ENCODE measurements at places on chromosomes 5 and 9.
A peak's percentile ranks its signal among the peaks of the same experiment; 100 is the strongest.

GRCh38 chr5:173945160-173945559, 43.8 kb upstream of the C5orf47 start:
- no peak for DNase-seq

DNA sequence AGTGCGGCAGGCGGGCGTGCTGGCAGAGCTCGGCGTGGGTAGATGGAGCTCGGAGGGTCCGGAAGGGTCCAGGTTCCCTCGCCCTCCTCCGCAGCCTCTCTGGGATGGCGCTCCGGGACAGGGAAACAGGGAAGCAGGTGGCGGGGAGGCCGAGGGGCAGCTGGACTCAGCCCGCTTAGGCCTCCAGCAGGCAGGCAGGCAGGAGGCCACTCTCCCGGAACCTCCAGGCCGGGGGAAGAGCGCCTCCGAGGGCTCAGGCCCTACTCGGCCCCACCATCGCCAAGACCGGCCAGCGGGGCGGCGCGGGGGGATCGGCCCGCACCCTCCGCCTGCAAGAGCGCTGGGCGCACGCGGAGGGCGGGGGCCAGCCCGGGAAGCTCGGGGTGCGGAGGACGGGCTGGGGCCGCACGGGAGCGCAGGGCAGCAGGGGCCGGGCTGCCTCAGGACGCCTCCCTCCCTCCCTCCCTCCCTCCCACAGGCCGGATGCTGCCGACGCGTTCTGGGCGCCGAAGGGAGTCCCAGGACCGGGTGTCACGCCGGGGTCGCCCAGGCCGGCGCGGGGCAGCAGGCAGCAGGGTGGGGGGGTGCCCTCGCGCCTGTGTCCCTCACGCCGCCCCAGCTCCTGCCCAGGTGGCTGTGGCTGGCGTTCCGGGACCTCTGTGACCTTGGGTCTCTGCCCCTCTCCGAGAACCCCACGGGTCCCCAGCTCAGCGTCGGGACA, 977 bp downstream of the MGAT4B start:
- no peak for DNase-seq

DNA sequence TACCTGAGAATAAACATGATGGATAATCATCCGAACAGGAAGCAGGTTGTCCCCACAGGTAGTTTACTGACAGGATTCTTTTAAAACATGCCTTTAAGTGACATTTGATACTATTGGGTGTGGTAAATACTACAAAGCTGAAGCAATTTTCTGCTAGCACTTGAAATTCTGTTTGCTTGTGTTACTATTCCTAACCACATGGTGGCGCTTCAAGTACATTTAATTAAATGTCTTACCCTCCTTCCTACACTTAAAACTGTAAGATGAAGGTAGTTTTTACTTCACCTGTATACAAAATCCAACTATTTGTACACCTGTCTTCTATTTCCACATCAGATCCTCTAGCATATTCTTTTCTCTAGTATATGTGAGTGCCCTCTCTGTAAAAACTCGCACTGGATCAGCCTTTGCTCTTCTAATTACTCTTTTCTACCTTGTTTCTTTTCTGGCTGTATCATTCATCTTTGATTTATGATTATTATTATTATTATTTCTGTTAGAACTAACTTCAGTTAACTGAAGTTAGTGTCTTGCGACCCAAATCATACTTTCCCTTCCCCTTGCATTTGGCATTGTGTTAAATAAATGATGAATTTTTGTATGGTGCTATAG, 18.4 kb downstream of the SLC25A46 start:
- peak; percentile 7 for DNase-seq

- DNase-seq = no peak
These were observed 52.8 kb upstream of the TUT7 start for GRCh38 chr9:86407022-86407421.

GRCh38 chr5:132309679-132310078, 15.5 kb downstream of the SLC22A4 start:
- no peak for DNase-seq

- DNase-seq = no peak
These were observed 42.6 kb downstream of the PTPDC1 start for GRCh38 chr9:94126844-94127243.

GRCh38 chr9:36866840-36867239, 167.2 kb downstream of the PAX5 start:
- no peak for DNase-seq

GRCh38 chr5:151735646-151736045, 22.8 kb downstream of the ATOX1 start:
- no peak for DNase-seq

- no peak for DNase-seq
These were observed 305.2 kb downstream of the EFNA5 start for GRCh38 chr5:107365320-107366109.

DNA sequence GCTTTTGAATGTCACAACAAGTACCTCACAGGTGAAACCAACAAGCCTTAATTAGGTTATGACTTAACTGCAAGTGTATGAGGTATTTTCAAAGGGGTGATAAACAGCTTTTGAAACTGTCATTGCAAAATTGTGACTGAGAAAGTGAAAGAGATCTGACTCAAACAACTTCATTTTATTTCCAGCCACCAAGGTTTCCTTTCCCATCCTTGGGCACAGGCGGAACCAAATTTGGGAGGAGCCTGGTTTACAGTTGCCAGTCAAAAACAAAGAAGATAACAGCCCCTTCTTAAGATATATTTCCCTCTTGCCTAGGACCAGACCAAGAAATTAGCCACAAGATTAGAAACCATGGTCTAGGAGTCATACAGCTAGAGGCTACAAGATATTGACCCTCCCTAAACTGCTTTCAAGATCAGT, 417.1 kb downstream of the CSNK1G3 start:
- DNase-seq = no peak

GRCh38 chr5:98319299-98320011, 454.0 kb upstream of the RGMB start:
- DNase-seq = no peak

DNA sequence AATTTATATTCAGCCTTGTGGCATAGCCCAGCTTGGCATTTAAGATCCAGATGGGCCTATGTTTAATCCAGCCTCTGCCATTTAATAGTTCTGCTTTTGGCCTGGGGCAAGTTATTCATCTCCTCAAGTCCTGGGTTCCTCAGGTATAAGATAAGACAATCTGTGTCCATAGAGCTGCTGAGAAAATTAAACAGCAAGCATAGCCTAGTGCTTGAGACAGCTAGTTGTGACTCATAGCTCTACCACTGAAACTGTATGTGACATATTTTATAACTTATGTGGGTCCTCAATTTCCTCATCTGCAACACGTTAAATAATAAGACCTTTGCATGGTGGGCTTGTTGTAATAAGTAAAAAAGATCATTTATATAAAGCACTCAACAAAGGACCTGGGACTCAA, 53.3 kb upstream of the ATP10B start:
- no peak for DNase-seq

- no peak for DNase-seq
These were observed 55.2 kb upstream of the TUSC1 start for GRCh38 chr9:25733336-25733982.

DNA sequence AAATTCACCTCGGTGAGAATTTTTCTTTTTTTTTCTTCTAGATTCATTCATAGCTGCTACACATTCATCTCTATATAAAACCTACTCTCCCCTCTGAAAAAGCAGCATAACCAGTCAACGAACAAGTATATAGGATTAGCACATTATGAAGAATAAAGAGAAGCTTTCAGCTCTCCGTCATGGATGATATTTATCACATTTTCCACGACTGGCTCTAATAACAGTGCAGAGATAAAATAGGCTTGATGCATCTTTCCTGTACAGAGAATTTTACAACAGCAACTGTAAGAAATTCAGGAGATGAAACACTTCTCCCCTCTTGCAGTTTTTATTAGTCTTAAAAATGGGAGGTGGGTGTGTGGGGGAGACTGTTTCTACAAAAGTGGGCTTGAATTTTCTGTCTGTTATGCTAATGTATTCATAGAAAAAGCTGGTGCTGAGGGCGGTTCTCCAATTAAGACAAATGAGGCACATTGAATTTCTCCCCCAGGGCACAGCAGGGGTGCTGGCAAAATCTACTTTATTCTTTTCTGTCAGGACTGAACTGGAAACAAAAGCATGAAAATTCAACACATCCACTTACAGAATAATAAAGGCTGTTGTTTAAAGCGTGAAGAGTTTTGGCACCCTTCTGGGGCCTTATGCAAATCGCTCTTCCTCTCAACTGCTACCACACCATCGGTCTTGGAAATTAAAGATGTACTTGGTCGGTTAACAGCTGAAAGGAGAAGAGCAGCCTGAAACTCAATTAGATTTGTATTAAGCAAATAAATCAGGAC, 233.9 kb upstream of the ZNF608 start:
- DNase-seq = no peak

GRCh38 chr5:40491644-40492043, 188.1 kb upstream of the PTGER4 start:
- DNase-seq = no peak

DNA sequence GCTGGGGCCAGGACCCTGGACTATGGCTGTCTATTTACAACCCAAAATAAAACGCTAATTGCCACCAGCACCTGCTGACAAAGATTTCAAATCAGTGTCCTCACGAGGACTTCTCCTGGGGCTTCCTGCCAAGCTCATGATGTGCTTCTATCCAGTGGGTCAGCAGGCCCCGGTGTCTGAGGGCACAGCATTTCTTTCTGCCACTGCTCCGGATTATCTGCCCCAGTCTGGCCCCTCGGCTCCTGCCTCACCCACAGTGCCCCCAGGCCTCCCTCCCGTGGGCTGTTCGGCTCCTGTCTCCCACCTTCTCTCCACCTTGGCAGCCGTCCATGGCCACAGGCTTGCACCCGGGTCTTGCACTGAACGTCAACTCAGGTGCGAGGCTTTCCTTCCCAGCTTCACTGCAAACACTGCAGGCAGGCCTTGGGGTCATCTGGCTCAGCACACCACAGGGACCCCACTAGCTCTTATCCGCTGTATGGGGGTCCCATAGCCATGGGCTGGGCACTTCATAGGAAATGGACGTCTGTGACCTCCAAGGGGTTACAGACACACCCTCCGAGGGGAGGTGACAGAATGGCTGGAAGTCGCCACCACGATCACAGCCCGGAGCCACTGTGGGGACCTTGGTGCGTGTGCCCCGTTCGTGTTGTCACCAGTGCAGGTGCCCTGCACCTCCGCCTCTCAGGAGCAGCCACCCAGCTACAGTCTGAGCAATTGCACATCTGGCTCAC, 43.8 kb upstream of the FCN1 start:
- DNase-seq = no peak

DNA sequence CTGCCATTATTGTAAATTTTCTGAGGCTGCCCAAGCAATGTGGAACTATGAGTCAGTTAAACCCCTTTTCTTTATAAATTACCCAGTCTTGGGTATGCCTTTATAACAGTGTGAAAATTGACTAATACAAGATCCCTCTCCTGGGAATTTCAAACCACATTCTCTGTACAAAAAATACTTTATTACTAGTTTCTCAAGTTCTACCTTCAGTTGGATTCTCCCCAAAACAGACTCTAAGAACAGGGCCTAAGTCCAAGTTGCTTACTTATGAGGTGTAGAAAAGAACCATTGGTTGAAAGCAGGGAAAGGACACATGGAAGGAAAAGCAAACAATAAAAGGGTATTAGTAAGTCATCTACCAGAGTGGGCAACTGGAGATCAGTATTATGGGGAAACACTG, 343.2 kb downstream of the TMEM232 start:
- DNase-seq = no peak

- no peak for DNase-seq
These were observed 446.5 kb downstream of the GABRG2 start for GRCh38 chr5:162514116-162514515.

DNA sequence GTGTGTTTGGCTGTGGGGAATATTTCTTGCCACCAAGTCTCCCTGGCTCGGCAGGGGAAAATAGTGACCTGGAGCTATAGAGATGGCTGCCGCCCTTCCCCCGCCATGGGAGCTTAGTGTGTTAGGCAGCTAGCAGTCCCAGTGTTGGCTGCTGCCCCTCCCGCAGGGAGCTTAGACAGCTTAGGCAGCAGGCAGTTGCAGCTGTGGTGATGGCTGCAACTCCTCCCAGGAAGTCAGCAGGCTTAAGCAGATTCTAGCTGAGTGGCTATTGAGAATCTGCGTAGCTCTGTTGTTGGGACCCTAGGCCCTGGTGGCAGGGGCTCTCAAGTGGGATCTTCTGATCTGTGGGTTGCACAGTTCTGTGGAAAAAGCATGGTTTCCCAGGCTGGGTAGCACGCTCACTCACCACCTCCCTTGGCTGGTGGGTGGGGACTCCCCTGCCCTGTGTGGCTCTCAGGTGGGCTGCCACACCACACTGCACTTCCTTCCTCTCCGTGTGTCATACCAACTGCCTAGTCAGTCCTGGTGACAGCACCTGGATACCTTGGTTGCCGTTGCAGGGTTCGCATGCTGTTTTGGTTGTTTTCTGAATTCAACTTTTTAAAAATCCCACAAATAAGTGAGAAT, 9.3 kb downstream of the OR1N2 start:
- DNase-seq = no peak

DNA sequence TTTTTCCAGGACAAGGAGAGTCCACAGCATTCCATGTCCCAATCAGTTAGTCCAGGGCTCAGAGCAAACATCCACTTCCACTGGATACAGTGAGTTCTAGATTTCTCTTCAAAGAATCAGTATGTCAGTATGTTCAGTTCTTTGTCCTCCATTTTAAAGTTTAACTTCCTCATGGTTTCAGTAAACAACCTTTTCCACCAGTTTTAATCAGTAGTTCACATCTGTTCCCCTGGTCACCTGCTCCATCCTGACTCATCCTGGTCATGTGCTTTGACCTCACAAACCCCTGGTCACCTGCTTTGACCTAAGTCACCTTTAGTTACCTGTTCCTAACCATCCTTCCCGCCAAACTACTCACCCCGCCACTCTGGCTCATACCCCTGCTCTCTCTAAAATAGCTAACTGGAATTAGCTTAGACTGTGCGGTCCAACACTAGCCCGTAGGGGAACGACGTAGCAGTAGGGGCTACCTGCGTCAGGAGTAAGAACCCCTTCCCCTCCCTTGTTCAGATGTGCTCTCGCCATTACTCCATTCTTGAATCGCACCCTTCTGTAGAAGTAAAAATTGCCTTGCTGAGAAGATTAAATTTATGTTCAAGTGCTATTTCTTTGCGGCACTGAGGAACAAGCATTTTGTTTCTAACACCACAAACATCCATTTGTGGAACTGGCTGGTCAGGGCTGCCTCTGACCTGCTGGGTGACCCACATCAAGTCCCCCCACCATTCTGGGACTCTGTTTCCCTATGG, 5.5 kb downstream of the ENG start:
- no peak for DNase-seq

GRCh38 chr5:79898611-79899010, 92.5 kb downstream of the MTX3 start:
- DNase-seq = no peak

DNA sequence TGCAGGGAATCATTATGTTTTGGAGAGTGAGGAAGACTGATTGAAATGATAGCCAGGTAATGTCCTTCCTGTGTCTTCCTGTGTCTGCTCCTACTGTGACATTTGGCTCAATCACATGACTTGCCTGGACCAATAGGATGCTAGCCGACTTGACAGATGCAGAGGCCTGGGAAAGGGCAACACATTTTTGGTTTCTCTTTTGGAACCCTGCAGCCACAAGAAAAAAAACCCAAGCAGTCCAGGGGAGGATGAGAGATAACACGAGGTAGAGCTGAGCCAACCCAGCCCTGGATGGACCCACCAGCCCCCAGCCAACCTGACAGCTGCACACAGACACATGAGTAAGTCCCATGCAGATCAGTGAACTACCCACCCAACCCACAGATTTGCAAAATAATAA, 256.1 kb upstream of the SMARCA2 start:
- no peak for DNase-seq

- no peak for DNase-seq
These were observed 274.4 kb upstream of the SEMA6A start for GRCh38 chr5:116848954-116849581.

- no peak for DNase-seq
These were observed 33.0 kb downstream of the MTMR12 start for GRCh38 chr5:32279786-32280185.

GRCh38 chr9:7111413-7111812, 353.6 kb downstream of the KDM4C start:
- DNase-seq = no peak
